Activated CD4-positive, alpha-beta memory T cell treated with anti-CD3 and anti-CD28 coated beads for 36 hours (primary cell): ENCODE measurements at places on chromosomes 16 and 17. TPM values are rescaled to one million over a fixed set of nuclear protein-coding genes. Genes with fewer than 3 reads are reported as not detected.

DNA sequence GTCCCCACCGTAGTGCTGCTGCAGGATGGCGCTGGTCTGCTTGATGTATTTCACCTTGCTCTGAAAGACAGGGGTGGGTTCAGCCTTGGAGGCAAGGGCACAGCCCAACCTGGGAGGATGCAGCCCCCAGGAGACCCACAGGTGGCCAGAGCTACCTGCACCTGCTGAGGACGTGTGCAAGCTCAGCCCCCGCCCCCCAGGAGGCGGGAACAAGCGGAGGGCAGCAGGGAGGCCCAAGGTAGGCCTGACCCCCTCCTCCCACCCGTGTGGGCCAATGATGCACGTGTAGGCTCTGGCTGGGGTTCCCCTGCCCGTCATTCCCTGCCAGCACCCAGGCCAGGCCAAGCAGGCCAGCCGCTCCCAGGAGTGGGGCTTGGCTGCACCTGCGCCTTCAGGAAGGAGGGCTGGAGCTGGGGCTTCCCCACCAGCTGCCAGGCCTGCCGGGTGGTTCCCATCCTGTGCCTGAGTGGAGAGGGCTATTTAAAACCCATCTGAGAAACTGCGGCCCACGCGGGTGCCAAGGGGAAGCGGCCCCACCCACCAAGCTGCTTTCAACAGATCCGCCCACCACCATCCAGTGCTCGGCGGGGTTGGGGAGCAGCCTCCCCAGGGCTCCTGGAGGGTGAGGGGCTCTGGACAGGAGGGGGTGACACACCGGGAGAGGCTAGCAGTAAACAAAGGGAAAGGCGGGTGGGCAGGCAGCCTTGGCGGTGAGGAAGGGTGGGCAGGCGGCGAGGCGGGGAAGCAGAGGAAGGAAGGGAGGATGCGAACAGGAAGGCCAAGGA is 3.8 kb downstream of the NTHL1 start:
- H3K27ac ChIP-seq, result no peak overlapping the region
- no peaks in the 10 kb centered on the region for H3K36me3 ChIP-seq

The MT1A gene
- total RNA-seq, result 0.94 TPM

- no peak overlapping the region for H3K27ac ChIP-seq
- no peak overlapping the region for H3K4me3 ChIP-seq
- H3K4me1 ChIP-seq, result no peaks in the 10 kb centered on the region
- peaks cover 5% of the 10 kb centered on the region for H3K27me3 ChIP-seq
- no peak for DNase-seq
These were observed 80.2 kb upstream of the ASIC2 start for GRCh38 chr17:33373273-33373672.

DNA sequence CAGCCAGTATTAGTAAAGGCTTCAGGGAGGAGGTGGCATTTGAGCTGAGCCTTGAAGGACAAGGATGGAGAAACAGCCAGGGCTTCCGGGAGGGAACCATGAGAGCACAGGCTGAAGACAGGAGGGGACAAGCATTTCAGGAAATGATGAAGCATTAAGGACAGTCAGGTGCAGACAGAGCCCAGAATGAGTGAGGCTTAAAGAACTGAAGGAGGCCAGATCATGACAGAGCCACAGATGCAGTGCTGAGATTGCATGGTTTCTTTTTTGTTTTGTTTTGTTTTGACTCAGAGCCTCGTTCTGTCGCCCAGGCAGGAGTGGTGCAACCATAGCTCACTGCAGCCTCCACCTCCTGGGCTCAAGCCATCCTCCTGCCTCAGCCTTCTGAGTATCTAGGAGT is 211.5 kb downstream of the SOX9 start:
- no peaks in the 10 kb centered on the region for H3K4me1 ChIP-seq
- H3K27ac ChIP-seq, result no peak overlapping the region
- H3K27me3 ChIP-seq, result peaks cover 3% of the 10 kb centered on the region
- no peak overlapping the region for H3K4me3 ChIP-seq

GRCh38 chr17:13385481-13385911 is 216.2 kb downstream of the HS3ST3A1 start:
- no peaks in the 10 kb centered on the region for H3K27me3 ChIP-seq
- no peak for DNase-seq
- H3K27ac ChIP-seq, result no peak overlapping the region
- no peak overlapping the region for H3K4me3 ChIP-seq

- H3K27ac ChIP-seq, result no peak overlapping the region
- no peak for DNase-seq
- H3K4me3 ChIP-seq, result peak overlapping the region; percentile 61
- peaks cover 10% of the 10 kb centered on the region for H3K4me1 ChIP-seq
These were observed 7.6 kb downstream of the RUNDC3A start for GRCh38 chr17:44315760-44316731.

DNA sequence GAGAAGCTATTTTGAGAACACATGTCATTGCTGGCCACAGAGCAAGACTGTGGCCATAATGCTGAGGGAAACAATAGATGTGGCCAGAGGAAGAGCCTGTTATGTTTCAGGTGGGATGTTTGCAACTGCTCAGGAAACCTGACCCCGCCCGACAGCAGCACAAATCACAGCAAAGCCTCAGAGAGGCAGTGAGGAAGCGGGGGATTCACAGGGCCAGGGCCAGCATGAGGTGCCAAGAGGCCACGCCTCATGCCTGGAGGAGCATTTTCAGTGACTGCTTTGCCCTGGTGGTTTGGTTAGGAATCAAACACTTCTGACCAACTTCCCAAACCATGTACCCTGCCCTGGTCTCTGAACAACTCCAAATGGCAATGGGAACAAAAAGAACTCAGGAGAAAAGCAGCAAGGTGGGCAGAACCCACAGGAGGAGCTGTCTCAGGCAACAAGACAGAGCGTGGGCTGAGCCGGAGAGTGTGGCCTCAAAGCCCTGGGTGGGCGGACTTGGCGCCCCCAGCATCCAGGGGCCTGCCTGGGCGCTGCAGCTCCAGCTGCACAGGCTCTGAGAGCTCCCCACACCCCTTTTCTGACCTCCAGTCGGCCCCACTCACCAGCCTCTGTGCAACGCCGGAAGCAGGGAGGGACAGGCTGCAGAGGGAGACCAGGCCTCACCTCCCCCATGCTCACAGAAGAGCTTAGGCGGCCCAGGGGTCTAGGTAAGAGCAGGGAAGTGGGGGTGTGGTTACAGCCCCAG is 20.6 kb downstream of the HIC1 start:
- H3K4me3 ChIP-seq, result no peak overlapping the region
- H3K27ac ChIP-seq, result no peak overlapping the region
- peaks cover 40% of the 10 kb centered on the region for H3K36me3 ChIP-seq
- H3K4me1 ChIP-seq, result peaks cover 22% of the 10 kb centered on the region

DNA sequence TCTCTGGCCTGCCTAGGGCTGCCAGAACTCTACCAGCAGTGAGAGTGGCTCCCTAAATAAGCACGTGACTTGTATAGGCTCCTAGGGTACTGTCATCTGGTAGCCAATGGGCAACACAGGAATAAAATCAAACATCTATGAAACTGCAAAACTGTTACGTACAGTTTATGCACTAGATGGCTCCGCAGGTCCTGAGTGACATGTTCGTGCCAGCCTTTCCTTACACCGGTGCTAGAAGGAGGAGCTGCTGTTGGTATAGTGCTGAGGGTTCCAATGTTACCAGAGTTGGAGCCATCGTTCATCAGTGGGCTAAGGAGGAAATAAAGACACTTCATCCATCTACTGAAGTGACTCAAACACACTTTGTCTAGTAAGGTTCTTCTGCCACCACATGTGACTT is 63.2 kb upstream of the TRAP1 start:
- no peaks in the 10 kb centered on the region for H3K27me3 ChIP-seq
- DNase-seq, result peak; percentile 16
- no peak overlapping the region for H3K4me3 ChIP-seq
- no peak overlapping the region for H3K27ac ChIP-seq
- peaks cover 7% of the 10 kb centered on the region for H3K4me1 ChIP-seq

DNA sequence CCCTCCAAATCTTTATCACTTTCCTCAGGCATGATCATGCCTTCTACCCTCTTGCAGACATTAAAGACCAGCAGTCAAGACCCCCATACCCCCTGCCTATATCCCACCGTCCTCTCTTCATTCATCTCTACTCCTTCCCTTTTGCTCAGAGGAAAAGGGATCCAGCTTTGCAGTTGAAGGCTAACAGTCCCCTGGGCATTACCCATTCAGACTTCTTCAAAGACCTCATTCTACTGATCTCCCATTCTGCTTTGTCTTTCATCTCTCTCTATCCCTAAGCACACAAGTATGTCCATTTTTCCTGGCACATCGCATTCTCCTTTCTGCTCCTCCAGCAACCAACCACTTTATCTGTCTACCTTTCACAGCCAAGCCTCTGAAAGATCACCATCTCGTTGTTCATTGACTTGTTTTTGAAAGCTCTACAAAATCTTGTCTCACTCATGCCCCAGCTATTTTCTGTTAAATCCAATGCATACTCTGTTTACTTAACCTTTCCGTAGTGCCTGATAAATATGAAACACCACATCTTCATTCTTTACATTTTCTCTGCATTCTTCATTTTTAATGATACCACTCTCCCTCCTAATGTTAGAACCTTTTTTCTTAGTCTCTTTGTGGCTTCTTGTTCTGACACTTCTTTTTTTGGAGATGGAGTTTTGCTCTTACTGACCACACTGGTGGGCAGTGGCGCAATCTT is 14.1 kb upstream of the LCMT1 start:
- DNase-seq, result no peak
- no peak overlapping the region for H3K27ac ChIP-seq
- no peaks in the 10 kb centered on the region for H3K36me3 ChIP-seq
- no peak overlapping the region for H3K4me3 ChIP-seq

DNA sequence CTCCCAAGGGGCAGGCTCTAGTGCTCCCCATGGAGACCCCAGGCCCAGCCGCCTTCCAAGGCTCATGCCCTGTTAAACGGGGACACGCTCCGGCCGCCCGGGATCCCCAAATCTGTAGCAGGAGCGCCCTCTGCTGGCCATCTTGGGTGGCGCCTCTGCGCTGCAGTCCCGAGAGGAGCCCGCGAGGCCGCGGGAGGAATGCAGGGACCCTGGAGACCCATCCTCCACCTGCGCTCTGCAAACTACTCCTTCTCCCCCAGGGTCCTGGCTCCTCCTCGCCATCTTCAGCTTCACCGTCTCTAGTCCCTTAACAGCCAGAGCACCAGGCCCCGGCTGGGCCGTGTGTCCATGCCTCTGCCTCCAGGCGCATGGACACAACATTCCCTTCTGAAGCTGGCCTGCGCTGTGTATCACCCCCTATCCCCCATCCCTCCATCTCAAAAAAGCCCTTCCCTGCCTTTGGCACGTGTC is 23.6 kb upstream of the KRT17 start:
- peak; percentile 91 for DNase-seq
- no peaks in the 10 kb centered on the region for H3K27me3 ChIP-seq
- no peaks in the 10 kb centered on the region for H3K36me3 ChIP-seq
- H3K4me1 ChIP-seq, result peaks cover 11% of the 10 kb centered on the region
- peak overlapping the region; percentile 42 for H3K4me3 ChIP-seq

DNA sequence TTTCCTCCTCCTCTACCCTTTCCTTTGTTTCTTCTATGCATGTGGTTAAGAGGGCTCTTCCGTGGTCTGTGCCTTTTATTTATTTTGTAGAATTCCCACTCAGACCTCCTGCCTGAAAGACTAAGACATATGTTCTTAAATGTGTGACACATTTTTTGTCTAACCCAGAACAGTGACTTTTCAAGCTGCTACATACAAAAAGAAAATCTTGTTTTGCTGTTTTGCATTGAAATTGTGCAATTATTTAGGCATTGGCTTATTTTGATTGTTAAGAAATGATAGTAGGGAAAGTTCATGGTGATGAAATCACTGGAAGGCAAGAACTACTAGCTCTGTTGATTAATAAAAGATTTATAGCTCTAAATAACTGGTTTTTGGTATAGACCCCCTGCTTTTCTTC is 76.8 kb downstream of the TUBD1 start:
- H3K27me3 ChIP-seq, result no peaks in the 10 kb centered on the region
- peaks cover 23% of the 10 kb centered on the region for H3K4me1 ChIP-seq
- DNase-seq, result no peak
- H3K36me3 ChIP-seq, result peaks cover 42% of the 10 kb centered on the region
- H3K27ac ChIP-seq, result peak overlapping the region; percentile 58

- peaks cover 13% of the 10 kb centered on the region for H3K27me3 ChIP-seq
- no peak overlapping the region for H3K27ac ChIP-seq
- no peak overlapping the region for H3K4me3 ChIP-seq
- DNase-seq, result no peak
These were observed 181.3 kb downstream of the HS3ST3A1 start for GRCh38 chr17:13420418-13420826.
